ENCODE measurements at places on chromosomes 5 and 9. TPM values are rescaled to one million over a fixed set of nuclear protein-coding genes. Genes with fewer than 3 reads are reported as not detected.

GRCh38 chr9:111529787-111530186, 4.8 kb downstream of the ZNF483 start:
- no peak for DNase-seq

GRCh38 chr5:33850100-33850594, 41.6 kb downstream of the ADAMTS12 start:
- DNase-seq = no peak

GRCh38 chr9:98357921-98358535, 102.6 kb upstream of the TBC1D2 start:
- no peak for DNase-seq

- no peak for DNase-seq
Measured at GRCh38 chr9:5301544-5301943, 3.0 kb downstream of the RLN2 start.

The LHX6 gene
- 6.1 TPM for total RNA-seq
